Stimulated activated CD8-positive, alpha-beta memory T cell treated with anti-CD3 and anti-CD28 coated beads, Interleukin-7, amount 100 ng/mL, for 1 hour (primary cell): ENCODE measurements at places on chromosomes 13 and 19.

DNA sequence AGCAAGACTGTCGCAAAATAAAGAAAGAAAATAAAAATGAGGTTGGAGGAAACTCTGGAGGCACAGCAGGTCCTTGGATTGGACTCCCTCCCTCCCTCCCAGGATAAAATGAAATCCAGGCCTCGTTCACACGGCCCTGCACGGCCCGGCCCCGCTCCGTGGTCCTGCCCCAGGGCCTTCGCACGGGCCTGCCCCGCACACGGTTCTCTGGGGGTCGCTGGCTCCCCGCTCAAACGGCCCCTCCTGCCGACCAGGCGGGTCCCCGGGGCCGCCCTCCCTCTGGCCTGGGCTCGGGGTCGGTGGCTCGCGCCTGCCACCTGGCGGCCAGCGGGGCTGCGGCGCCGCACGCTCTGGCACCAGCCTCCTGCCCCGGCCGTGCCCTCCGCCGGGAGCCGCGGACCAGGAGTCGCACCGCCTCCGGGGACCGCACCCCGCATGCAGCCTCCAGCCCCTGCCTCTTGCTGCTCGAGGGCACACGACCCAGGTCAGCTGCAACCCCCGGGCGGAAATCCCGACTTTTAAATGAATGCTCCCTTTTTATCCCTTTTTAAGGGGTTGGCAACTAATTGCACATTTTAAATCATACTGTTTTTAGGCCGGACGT, 1.5 kb upstream of the WDR18 start:
- DNase-seq = peak; percentile 51

DNA sequence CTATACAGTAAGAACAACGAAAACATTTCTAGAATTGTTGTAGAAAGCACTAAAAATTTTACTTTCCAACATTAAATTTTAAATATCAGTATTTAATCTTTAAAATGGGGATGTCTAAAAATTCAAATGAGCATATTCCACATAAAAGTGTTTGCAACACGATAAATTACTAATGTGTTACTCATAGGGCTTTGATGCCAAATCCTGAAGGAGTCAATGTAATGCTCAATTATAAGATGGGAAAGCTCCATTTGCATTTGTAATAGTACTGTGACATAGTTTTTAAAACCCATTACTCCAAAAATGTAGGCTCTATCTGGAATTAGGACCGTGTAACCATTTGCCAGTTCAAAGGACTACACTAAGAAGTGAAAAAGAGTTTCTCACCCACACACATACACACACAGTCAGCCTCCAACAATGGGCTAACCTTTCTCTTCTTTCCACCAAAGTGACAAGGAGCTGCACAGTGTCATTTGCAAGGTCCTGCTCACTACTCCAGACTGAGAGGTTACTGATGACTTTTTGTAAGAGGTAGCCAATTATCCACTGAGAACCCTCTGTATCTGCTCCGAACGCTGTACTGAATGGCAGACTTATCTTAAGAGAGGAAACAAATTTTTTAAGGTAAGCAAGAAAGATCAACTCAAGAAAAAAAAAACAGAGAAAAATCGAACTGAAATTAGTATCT, 26.1 kb upstream of the EEF1AKMT1 start:
- no peak for DNase-seq

- DNase-seq = no peak
Measured at GRCh38 chr19:43483281-43483680, 17.9 kb upstream of the LYPD3 start.

DNA sequence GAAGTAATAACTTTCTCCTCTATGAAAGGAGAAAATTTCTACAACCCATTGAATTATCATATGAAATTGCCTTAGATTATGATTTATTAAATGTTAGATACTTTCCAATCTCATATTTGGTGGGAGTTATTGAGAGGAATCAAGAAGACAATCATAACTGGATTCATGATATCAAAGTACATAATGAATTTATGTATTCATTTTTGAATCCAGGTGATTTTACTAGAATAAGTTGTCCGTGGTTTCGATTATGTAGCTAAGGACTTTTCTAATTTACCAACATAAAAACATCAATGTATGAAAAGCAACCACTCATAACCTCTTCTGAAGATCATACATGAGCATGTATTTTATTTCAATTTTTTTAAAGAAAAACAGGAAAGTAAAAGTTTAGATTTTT, 1225.0 kb upstream of the MIR17HG start:
- DNase-seq = no peak

- no peak for DNase-seq
Measured at GRCh38 chr13:41613471-41613870, 156.1 kb downstream of the RGCC start.

DNA sequence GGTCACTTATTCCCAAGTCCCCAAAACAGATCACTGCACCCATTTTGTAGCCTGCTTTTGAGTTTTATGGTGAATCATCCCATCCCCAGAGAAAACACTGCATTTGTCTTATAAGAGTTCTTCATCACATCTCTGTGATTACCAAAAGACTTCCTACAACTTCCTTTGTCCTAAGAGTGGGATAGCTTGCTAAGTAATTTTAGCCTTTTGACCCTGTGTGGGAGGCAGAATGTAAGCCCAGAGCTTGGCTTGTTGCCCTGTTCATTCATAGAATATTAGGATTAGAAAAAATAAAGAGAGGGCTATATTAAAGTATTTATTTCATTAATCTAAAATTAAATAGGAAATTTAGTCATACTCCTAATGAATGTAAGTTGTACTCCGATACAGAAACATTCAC, 213.3 kb downstream of the MZT1 start:
- no peak for DNase-seq

DNA sequence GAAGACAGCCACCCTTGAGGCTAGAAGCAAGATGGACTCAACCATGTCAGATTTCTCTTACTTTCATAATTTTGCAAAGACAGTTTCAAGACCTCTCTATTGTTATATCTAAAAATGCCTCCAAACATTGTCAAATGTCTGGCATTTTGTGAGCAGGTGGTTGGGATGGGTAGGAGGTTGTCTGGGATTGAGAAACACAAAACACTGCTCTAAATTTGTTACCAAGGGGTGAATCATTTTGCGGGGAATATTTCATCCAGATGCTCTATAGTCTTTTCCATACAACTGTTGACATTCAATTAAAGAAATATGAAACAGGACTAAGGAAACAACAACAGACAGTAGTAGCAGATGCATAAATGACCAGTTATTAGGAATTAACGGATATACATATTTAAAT, 208.2 kb downstream of the ITGBL1 start:
- DNase-seq = no peak

- DNase-seq = no peak
Measured at GRCh38 chr19:12346896-12347295, 13.5 kb upstream of the ZNF563 start.
